ENCODE measurements at places on chromosomes 12 and 14.

DNA sequence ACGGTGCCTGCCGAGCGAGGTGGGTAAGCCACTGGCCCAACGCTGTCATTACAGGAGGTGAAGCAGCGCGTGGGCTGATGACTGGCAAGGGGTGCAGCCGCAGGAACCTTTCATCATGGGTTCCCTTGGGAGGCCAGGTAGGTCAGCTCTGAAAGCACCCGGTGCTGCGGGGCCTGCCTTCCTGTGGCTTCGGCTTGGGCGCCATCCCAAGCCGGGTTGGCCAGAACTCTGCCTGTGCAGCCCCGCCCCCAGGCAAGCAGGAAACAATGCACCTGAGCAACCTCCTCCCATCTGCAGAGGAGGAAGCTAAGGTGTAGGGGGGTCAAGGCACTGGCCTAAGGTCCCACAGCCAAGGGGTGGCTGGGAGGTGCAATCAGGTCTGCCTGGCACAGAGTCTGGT is 20.0 kb upstream of the HHIPL1 start:
- no peak for DNase-seq

DNA sequence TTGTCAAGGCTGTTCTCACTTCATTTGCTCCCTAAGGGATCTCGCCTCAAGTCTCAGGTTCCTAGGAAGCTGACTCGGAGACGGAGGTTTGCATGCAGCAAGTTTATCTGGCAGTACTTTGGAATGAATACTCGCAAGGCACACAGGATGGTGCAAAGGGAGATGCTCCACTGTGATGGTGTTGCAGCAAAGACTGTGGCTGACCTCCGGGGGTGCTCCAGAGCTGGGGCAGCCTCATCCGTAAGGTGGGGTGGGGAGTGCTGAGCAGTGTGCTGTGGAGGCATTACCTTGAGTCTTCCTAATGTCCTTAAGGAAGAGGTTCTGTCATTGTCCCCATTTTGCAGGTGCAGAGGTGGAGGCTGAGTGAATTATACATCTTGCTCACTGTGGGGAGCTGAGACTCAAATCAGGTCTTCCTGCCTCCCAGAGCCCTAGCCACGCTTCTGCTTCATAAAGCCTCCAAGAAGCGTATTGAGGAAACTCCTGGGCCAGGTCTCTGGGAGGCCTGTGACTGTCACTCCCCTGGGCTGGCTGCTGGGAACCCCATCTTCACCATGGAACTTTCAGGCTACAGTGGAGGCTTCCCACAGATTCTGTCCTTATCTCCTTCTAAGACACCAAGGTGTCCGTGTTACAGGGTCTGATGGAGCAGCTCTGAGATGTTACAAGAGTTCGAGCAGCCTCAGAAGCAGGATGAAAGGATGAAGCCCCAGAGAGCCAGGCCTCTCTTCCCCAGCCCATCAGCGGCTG is 39.5 kb downstream of the GALNT16 start:
- no peak for DNase-seq

DNA sequence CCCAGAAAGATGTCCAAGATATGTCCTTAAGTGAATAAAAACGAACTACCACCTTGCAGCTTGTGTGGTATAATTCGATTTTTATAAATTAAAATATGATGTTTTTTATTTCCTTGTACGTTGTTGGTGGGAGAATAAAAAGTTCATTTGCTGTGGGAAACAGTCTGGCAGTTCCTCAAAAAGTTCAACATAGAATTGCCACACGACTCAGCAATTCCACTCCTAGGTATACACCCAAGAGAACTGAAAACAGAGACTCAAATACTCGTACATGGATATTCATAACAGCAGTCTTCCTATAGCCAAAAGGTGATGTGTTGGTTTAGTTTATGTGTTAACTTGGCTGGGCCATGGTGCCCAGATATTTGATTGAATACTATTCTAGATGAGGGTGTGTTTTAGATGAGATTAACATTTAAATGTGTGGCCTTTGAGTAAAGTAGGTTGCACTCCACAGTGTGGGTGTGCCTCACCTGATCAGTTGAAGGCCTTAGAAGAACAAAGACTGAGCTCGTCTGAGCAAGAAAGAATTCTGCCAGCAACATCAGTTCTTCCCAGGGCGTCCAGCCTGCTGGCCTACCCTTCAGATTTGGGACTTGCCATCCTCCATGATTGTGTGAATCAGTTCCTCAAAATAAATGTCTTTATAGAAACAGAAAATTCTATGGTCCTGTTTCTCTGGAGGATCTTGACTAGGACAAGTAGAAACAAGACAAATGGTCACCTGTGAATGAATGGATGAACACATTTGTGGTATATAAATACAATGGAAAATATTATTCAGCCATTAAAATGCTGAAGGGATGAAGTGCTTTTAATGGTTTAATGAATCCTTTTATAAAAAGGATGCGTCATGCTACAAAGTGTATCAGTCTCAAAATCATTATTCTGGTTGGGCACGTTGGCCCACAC is 5.1 kb upstream of the DENR start:
- DNase-seq: no peak

GRCh38 chr12:43378448-43378847 is 173.6 kb downstream of the ADAMTS20 start:
- DNase-seq: no peak

- DNase-seq: no peak
These were observed 143.0 kb upstream of the DDHD1 start for GRCh38 chr14:53295985-53296582.

DNA sequence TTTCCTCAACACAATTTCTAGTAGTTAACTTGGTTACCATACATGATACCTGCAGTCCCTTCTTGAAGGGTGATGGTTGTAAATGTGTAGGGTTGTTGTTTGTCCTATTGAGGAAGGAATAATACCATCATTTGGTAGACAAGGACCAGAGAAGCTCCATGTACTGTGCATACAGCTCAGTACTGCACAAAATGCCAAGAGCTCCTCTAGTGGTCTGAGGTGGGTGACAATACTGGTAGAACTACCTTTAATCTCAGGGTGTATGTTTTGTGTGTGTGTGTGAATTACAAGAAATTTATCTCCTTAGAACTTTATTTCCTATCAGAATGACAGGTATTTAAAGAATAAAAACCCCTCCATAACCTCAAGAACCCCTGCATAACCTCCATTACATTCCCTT is 575.3 kb downstream of the TMTC2 start:
- no peak for DNase-seq

GRCh38 chr14:75518625-75519024 is 3.6 kb upstream of the BATF start:
- no peak for DNase-seq

DNA sequence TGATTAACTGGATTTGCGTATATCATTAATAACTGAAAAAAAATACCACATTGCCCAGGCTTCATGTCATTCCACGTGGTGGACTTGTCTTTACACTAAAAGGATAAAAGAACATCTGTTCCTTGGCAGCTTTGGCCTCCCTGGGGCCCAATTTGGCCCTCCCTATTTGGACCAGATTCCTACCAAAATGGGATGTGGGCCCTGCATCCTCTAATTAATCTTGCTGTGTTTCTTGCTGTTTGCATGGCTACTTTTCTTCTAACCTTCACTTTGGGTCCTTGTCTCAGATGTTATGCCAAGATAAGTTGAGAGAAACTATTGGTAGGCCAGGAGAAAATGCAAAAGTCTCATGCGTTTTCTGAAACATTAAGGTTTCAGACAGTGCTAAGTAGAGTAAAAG is 57.5 kb downstream of the PTHLH start:
- no peak for DNase-seq

- no peak for DNase-seq
These were observed 23.2 kb downstream of the P2RX4 start for GRCh38 chr12:121232977-121233627.

DNA sequence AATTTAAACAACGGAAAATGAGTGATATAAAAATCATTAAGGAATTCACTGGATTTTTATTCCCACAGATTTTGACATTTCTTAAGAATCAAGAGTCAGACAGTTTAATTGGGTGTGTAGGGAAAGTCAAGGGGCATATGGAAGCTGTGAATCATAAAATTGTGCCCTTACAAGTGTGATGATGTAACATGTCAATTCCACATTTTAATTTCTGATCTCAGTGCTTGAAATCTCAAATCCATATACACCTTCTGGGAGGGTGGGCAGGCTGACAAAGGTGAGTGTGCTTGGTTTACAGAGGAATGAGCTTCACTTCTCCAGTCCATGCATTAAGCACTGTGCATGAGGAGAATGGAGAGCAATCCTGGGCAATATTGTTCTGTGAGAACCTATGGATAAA is 1.0 kb upstream of the KRT6A start:
- DNase-seq: no peak

DNA sequence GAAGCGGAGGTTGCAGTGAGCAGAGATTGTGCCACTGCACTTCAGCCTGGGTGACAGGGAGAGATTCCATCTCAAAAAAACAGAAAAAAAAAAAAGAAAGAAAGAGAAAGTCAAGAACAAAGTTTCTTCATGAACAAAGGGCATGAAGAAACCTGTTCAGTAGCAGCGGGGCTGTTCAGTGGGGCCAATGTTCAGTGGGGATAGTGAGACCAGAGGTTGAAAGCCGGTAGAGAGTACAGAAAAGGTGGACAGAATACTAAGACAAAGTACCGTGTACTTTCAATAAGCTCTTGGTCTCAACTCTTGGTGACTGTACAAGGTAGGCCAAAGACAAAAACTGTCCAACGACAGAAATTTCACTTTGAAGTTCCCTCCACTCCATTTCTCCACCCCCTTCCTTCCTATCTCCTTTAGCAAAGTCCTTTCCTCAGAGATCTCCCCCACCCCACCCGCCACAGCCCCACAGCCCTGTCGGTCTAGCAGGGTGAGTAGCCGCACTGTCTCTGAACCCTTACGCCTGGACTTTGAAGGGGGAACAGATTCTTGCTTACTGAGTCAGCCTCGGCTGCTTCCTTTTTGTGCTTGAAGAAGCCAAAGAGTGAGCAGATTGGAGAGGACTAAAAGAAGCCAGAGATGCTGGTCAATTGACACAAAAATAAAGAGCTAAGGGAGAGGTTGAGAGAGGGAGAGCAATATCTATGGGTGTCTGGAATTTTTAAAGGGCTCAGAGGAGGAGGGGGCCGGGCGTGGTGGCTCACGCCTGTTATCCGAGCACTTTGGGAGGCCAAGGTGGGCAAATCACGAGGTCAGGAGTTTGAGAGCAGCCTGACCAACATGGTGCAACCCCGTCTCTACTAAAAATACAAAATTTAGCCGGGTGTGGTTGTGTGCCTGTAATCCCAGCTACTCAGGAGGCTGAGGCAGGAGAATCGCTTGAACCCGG is 44.2 kb upstream of the FOS start:
- DNase-seq: peak; percentile 59

DNA sequence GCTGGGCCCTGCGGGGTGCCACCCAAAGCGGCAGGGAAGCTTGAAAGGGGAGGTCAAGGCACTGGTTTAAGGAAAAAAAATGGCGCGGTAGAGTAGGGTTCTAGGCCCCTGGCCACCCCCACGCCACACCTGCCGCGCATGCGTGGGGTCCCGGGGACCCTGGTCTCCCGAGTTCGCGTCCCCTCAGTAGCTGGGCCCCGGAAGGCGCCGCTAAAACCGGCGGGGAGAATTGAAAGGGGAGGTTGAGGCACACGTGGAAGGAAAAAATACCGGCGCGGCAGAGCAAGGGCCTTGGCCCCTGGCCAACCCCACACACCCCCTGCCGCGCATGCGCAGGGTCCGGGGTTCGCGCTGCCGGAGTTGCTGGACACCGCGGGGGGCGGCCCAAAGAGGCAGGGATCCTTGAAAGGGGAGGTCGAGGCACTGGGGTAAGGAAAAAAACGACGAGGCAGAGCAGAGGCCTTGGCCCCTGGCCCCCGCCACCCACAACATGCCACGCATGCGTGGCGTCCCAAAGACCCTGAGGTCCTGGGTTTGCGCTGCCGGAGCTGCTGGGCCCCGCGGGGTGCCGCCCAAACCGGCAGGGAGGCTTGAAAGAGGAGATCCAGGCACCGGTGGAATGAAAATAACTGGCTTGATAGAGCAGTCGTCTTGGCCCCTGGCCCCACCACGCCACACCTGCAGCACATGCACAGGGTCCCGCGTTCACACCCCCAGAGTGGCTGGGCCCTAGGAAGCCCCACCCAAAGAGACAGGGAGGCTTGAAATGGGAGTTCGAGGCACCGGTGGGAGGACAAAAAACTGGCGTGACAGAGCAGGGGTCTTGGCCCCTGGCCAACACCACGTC is 314.5 kb downstream of the ALG10 start:
- DNase-seq: no peak

DNA sequence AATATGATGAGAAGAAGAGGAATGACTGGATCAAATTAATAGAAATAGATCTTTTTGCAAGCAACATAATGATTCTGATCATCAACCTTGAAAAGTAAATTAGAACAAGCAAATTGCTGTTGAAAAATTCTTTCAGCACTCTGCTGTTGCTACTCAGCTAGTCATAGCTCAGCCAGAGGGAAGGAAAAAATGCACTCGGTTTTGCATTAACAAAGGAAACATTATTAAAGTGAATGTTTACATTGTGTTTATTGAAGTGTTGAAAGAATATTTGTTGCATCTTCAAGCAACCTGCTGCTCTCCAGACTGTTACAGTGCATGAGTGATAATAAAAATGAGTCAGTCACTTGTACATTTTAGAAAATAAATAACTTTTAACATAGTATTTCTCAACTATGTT is 26.5 kb downstream of the AP5M1 start:
- no peak for DNase-seq

DNA sequence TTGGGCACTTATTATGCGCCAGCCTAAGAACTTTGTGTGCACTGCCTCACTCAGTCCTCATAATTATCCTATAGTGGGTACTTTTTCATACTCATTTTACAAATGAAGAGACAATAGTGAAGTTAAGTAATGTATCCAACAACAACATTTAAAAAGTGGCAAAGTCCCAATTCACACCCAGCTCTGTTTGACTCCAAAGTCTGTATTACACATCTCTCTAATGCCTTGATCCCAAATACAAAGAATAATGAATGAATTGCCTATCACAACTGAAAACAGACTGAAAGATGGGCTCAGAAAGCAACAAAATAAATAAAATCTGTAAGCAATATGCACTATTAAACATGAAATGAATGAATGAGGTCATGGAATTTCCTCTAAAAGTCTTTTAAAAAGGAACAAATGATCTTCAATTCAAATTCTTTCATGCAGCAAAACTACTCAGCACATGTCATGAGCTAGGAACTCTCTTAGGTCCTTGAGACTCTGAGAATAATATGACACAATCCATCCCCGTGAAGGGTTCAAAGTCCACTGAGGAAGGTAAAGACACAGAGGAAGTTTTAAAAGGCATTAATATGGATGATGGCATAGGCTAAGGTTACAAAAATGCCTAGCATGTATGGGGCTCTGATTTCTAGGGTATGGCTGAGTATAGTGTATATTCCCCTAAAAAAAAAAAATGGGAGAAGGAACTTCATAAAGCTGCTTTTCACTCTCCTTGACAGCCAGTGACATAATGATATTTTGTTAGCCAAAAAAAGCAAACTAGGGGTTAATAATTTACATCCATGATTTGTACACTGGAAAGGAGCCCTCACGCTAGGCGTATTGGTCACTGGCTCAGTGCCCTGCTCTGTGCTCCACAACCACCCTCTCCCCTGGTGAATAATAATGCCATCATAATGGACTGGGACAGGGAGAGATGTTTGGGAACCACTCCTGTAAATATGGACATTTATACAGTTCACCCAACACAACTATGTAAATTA is 103.4 kb downstream of the SLC2A13 start:
- DNase-seq: no peak

GRCh38 chr12:26843311-26843710 is 10.3 kb upstream of the ITPR2 start:
- DNase-seq: no peak
